ENCODE measurements at places on chromosomes 3 and 15. TPM values are rescaled to one million over a fixed set of nuclear protein-coding genes. Genes with fewer than 3 reads are reported as not detected.

DNA sequence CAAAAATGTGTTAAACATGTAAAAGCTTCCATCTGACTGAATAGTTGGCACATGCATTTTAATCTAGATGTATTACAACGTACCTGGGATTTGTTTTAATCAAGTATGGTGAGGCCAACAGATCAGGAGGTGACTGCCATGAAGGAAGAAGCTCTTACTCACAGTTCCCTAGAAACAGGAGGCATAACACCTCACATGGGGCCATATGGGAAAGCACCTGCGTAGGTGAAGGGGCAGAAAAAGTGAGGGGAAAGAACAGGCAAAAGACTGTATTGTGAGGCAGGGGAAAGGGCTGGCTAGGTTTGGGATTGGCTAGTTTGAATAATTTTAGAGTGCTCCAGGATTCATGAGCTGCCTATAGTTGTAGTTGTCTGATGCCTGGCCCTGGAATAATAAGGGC, 9.6 kb downstream of the SQOR start:
- DNase-seq = no peak

- no peak for DNase-seq
Measured at GRCh38 chr3:65202395-65202794, 514.6 kb upstream of the ADAMTS9 start.

GRCh38 chr3:114646526-114646925, 352.7 kb downstream of the TIGIT start:
- DNase-seq = no peak

Gene CCK
- total RNA-seq = not detected

DNA sequence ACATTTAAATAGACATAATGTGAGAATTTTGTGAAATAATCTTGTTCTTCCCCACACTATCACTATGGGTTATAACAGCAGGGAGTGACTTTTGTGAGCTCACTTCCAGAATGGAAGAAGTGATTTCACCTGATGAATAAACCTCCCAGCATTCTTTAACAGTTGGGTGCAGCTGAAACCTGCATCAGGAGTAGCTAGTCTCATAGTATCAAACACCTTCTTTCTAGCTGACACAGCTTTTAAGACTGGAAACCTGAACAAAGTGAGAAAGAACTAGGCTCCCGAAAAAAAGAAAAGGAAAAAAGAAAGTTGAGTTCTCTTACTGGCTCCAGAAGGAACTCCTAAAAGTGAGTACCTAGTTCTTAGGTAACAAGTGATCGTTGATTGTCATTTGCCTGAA, 61.1 kb upstream of the UNC13C start:
- no peak for DNase-seq

- no peak for DNase-seq
Measured at GRCh38 chr3:115830764-115831395, 207.6 kb downstream of the GAP43 start.

GRCh38 chr3:4528819-4529600, 35.9 kb downstream of the ITPR1 start:
- DNase-seq = no peak

Gene TMEM158
- 1.7 TPM for total RNA-seq

DNA sequence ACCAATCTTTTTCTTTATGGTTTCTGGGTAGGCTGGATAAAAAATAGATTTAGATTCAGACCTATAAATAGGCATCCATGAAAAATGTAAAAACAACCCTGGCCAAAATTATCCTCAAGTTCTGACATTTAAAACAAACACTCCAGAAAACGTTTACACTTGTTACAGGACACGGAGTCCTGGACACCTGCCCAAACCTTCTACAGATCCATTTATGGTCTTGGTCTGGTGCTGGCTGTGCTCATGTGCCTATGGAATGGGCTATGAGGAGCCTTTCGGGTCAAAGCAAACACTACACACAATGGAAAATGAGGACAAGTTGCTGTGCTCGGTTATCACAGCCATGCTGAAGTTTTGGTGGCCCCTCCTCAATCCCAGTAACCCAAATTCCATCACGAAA, 108.1 kb downstream of the PDZRN3 start:
- no peak for DNase-seq

DNA sequence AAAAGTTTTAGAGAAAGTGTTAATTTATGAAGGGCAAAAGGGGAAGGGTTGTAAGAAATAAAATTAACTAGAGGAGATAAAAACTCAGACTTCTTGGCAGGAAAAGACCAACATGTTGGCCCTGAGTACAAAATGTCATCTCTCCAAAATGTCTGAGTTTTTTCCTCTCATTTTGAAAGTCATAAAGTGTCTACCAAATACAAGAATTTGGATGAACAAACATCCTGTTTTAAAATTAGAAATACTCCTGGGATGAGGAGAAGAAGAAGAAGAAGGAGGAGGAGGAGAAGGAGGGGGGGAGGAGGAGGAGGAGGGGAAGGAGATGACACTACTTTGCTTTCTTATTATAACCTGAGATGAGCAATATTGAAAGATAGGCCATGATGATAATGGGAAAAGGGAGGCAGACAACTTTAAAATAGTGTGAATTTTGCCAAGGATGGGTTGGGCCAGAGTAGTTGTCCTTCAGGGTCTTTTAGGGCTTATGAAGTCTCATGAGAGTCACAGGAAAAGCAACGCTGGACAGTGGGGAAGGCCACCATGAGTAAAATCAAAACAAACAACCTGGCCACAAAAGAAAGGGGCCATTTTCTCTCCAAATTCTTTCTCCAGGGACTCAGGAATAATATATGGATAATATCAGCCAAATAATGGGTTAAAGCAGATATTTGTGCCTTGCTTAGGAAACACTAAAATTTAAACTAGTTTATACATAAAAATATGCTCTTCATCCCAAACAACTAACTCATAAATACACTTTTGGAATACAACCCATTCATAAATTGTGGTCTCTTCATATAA, 632.9 kb downstream of the EPHA3 start:
- no peak for DNase-seq

Gene AHSG
- total RNA-seq = 0.26 TPM

Gene BCHE
- 174 TPM for total RNA-seq

DNA sequence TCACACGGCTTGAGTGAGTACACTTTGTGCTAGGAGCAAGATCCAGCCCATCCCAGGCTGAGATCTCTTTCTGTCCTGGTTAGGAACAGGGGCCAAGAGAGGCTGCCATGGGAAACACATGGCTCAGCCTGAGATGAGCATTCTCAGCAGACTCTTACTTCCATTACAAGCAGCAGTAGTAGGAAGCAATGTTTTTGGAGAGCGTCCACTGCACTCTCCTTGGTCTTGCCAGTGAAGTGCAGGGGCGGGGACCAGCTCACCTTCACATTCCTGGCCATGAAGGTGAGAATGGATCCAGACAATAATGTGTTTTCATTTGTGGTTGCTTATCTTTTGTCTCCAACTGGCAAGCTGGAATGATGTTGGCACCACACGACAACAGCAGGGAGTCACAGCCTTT, 24.7 kb downstream of the ZNF80 start:
- no peak for DNase-seq

Gene TMEM44
- total RNA-seq = 11.7 TPM

Gene PLA2G4F
- 3.1 TPM for total RNA-seq

DNA sequence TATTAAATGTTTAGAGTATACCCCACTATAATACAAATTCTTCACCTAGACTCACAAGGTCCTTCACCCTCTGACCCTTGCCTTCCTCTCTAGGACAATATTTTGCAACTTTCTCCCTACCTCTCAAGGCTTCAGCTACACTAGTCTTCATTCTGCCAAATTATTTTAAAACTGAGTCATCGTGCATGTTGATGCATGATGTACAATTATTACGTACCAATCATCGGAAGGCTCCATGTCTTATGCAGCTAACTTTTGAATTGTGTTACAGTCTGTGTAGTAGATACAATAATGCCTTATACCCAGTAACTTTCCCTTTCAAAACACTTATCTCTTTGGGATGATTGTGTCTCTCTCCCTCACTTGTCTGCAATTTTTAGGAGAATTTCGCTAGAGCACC, 98.5 kb upstream of the ROBO2 start:
- no peak for DNase-seq

- DNase-seq = peak; percentile 51
Measured at GRCh38 chr3:149473357-149474249, 894 bp upstream of the TM4SF4 start.

Gene SLC24A5
- total RNA-seq = 0.26 TPM

Gene CCDC33
- total RNA-seq = 0.42 TPM

Gene LMAN1L
- total RNA-seq = 0.85 TPM

DNA sequence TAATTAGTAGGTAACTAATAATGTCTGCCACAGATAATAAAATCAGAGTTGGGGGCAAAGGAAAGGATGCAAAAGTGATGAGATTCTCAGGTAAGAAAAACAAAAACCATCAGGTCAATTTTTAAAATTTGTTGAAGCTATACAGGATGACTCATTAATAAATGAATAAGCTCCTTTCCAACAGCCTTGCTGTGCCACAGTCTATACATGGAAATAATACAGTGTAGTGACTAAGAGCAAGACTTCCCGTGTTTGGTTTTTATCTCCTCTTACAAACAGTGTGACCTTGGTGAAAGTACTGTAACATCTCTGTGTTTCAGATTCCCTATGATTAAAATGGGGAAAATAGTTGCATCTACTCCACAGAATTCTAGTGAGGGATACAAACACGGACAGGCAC, 331.6 kb downstream of the PYDC2 start:
- DNase-seq = no peak

DNA sequence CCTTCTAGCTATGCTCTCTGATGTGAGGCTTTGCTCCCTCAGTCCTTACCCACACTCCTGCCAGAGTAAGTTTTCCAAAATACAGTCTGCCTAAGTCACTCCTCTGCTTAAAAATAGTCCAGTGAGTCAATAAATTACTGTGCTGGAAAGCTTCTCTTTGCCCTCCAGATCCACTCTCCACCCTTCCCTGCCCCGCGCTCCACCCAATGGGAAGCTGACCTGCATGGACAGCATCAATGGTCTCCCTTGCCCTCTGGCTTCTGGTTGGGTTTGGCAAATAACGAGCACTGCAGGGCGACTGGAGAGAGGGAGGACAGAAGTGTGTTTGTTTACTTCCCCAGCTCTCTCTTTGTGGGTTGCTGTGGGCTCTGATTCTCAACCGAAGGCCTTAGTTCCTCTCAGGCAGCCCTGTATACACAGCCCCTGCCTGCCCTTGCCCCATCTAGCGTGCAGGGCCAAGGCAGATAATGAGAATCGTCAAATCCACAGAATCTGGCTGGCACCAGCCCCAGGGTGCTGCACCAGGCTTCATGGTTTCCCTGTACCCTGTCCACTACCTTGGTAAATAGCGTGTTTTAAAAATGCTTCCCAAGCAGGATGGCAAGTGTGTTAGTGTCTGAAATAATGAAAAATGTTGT, 110.4 kb downstream of the ADAMTSL3 start:
- no peak for DNase-seq

GRCh38 chr15:85035980-85036379, 54.3 kb downstream of the PDE8A start:
- DNase-seq = no peak

DNA sequence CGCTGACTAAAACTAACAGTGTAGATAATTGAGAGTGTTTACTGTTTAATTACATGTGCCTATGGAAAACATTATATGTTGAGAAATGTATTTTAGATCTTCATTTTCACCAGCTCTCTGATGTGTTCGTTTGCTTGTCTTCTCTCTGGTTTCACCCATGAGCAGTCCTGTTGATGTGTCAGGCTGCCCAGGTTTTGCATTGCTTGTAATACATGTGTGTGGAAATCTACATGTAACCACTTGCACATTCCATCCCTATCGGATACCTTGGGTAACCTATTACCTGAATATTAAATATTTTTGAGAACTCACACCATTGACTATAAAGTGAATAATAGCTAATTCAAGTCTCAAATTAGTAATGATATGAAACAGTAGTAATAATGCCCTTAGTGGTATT, 13.1 kb downstream of the PPP4R2 start:
- DNase-seq = no peak

DNA sequence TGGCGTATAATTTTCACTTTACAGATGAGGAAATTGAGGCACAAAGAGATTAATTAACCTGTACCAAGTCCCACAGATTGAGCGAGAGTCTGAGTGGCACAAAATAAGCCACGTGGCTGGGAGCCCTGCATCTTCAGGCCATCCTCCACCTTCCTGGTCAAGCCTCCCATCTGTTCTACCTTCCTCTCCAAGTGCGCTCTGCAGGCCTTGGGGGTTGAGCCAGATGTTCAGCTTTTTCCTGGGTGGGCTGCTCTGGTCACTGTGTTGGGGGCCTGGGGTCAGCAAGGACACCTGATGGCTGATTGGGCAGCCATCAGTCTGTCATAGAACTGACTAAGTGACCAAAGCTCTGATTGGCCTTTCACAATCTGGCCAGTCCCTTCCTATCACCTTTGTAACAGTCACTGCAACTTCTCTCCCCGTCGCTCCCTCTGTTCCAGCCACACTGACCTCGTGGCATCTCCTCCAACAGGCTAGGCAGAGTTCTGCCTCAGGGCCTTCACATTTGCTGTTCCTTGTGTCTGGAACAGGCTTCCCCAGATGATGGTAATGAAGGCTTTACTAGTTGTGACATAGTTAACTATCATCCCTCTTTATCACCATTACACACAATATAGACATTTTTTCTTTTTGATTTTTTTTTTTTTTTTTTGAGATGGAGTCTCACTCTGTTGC, 46.8 kb downstream of the SCN5A start:
- no peak for DNase-seq

- no peak for DNase-seq
Measured at GRCh38 chr3:17518189-17519059, 224.0 kb downstream of the TBC1D5 start.

Gene CCDC39
- not detected for total RNA-seq

DNA sequence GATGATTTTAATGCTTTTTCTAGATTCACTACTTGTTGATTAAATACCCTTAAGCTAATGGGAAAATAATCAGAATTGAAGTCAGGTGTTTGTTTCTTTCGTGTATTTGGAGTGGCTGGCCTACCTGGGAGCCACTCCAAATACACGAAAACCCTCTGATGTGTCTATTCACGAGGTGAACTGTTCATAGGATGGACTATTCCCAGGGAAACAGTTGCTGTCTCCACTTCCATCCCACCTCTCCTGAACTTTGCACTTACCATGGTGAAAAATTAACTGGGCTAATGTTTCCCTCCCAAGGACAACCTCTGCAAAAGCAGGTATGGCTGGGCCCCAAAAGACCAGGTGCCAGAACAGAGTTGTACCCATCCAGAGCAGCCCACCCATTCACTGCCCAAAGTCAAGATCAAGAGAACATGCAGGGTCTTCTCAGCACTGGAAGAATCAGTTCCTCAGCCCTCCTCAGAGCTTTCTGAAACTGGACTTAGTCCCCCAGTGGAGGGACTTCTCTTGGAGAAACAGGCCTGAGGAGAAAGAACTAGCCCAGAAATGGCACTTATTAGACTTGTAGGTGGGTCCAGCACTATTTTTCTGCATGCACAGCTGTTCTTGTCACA, 2.9 kb upstream of the SMAD3 start:
- no peak for DNase-seq

DNA sequence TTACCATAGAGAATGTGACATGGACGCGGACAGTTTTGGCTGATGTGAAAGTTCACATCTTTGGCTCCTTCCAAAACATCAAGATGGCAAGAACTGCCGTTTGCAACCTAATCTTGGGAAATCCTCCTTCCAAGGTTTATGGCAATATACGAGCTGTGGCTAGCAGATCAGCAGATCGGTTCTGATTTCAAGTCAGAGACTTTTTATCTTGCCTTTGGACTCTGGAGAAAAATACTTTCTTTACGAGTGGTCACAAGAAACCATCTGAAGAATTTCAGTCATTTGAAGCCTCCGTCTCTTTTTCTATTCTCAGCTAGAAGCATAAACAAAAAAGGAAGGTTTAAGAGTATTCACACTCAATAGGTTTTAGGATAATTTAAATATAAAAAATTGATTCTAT, 153.5 kb upstream of the MEIS2 start:
- DNase-seq = no peak

Gene KY
- 4.9 TPM for total RNA-seq

GRCh38 chr15:68682330-68682729, 103.5 kb downstream of the CORO2B start:
- DNase-seq = no peak

Gene HYAL1
- 2.5 TPM for total RNA-seq

Gene FOXB1
- total RNA-seq = not detected
